IMR-90 (cell line): ENCODE measurements at places on chromosomes 3 and 15. TPM values are rescaled to one million over a fixed set of nuclear protein-coding genes. Genes with fewer than 3 reads are reported as not detected.

CYP1A2 gene
- not detected in 2 replicates for polyA plus RNA-seq

ARRDC4 gene
- polyA plus RNA-seq, result 4.0 and 5.3 TPM in 2 replicates

OR5K3 gene
- not detected in 2 replicates for polyA plus RNA-seq

GOLGA6B gene
- polyA plus RNA-seq, result not detected in 2 replicates

HTR3E gene
- not detected in 2 replicates for polyA plus RNA-seq

MASP1 gene
- 14.7 and 16.2 TPM in 2 replicates for polyA plus RNA-seq

CASR gene
- not detected in 2 replicates for polyA plus RNA-seq

ARGFX gene
- not detected in 2 replicates for polyA plus RNA-seq

GSK3B gene
- 19.2 and 21.4 TPM in 2 replicates for polyA plus RNA-seq

KATNBL1 gene
- 14.4 and 17.1 TPM in 2 replicates for polyA plus RNA-seq

PPP1R2 gene
- 9.2 and 12.1 TPM in 2 replicates for polyA plus RNA-seq

TRH gene
- polyA plus RNA-seq, result not detected in 2 replicates

ZNF860 gene
- 0.07 and 0.26 TPM in 2 replicates for polyA plus RNA-seq

TRIM59 gene
- 5.3 and 8.0 TPM in 2 replicates for polyA plus RNA-seq

ANKRD34C gene
- not detected in 2 replicates for polyA plus RNA-seq

BCL6 gene
- polyA plus RNA-seq, result 19.7 and 20.4 TPM in 2 replicates

C3orf49 gene
- polyA plus RNA-seq, result not detected in 2 replicates

RTP3 gene
- 0.10 and 0.26 TPM in 2 replicates for polyA plus RNA-seq

MUSTN1 gene
- polyA plus RNA-seq, result not detected in 2 replicates

CCDC39 gene
- polyA plus RNA-seq, result not detected in 2 replicates

GP9 gene
- not detected in 2 replicates for polyA plus RNA-seq

IGDCC3 gene
- 0.19 and 0.32 TPM in 2 replicates for polyA plus RNA-seq

DAZL gene
- not detected in 2 replicates for polyA plus RNA-seq

ARHGEF3 gene
- polyA plus RNA-seq, result 2.1 and 2.4 TPM in 2 replicates

GOLGA6A gene
- polyA plus RNA-seq, result not detected in 2 replicates

NANOGP8 gene
- polyA plus RNA-seq, result not detected in 2 replicates

GOLGA8T gene
- polyA plus RNA-seq, result not detected in 2 replicates

CACNA2D2 gene
- polyA plus RNA-seq, result 0.11 and 0.15 TPM in 2 replicates

SLC9C1 gene
- polyA plus RNA-seq, result not detected in 2 replicates

INSYN1 gene
- 0.34 and 0.49 TPM in 2 replicates for polyA plus RNA-seq

MAP2K1 gene
- polyA plus RNA-seq, result 33.3 and 34.7 TPM in 2 replicates

CAPN3 gene
- polyA plus RNA-seq, result 1.0 and 1.1 TPM in 2 replicates

SLC9A9 gene
- polyA plus RNA-seq, result 1.1 and 1.4 TPM in 2 replicates

GOLGA8S gene
- polyA plus RNA-seq, result 0.01 and 0.03 TPM in 2 replicates

SLC38A3 gene
- polyA plus RNA-seq, result 0.12 and 0.36 TPM in 2 replicates

PLAAT1 gene
- polyA plus RNA-seq, result 0.68 and 0.73 TPM in 2 replicates

IMPG2 gene
- 0.06 and 0.10 TPM in 2 replicates for polyA plus RNA-seq

FAM3D gene
- not detected in 2 replicates for polyA plus RNA-seq

RTP4 gene
- not detected in 2 replicates for polyA plus RNA-seq

ZPLD1 gene
- 0.03 TPM in 1 of 2 replicates, not detected in the other for polyA plus RNA-seq

PLSCR5 gene
- not detected in 2 replicates for polyA plus RNA-seq

CFAP100 gene
- polyA plus RNA-seq, result not detected in 2 replicates

UBA5 gene
- 30.4 and 43.1 TPM in 2 replicates for polyA plus RNA-seq

SGO1 gene
- 2.9 and 3.2 TPM in 2 replicates for polyA plus RNA-seq

GMPS gene
- 24.9 and 33.9 TPM in 2 replicates for polyA plus RNA-seq
